Activated CD4-positive, alpha-beta T cell treated with anti-CD3 and anti-CD28 coated beads, Interleukin-2, Interleukin-6, amounts not matched to agents 100 ng/mL and 50 ng/mL, durations not matched to agents 16 hours and 8 hours (primary cell): ENCODE measurements at places on chromosomes 13 and 19.

GRCh38 chr19:2210987-2211740 lies 25.0 kb downstream of the PLEKHJ1 start:
- DNase-seq: no peak

- no peak for DNase-seq
Observed at GRCh38 chr13:76696370-76696769, 189.8 kb downstream of the KCTD12 start.

GRCh38 chr13:95176611-95177259 lies 124.5 kb downstream of the ABCC4 start:
- peak; percentile 31 for DNase-seq

DNA sequence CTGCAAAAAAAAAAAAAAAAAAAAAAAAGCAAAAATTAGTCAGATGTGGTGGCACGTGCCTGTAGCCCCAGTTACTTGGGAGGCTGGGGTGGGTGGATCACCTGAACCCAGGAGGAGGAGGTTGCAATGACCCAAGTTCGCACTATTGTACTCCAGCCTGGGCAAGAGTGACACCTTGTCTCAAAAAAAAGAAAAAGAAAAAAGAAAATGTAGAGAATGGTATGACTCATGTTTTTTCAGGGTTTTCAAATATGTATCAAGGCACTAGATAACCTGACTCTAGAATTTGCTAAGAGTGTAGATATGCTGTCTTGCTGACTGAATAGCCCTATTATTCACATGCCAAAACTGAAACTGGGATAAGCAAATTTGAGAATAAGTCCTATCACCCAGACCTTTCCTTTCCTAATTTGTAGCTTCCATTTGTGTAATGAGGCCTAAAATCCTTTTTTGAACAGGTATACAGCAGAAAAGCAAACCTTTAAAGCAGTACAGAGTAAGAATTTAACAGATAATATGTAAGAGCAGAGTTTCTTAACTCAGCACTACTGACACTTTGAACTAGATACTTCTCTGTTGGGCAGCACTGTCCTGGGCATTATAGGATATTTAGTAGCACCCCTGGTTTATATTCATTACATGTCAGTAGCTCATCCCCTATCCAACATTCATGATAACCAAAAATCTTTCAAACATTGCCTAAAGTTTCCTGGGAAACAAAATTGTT lies 108.6 kb downstream of the ELF1 start:
- DNase-seq: peak; percentile 53

GRCh38 chr13:103238441-103238840 lies 172.2 kb upstream of the SLC10A2 start:
- DNase-seq: no peak

DNA sequence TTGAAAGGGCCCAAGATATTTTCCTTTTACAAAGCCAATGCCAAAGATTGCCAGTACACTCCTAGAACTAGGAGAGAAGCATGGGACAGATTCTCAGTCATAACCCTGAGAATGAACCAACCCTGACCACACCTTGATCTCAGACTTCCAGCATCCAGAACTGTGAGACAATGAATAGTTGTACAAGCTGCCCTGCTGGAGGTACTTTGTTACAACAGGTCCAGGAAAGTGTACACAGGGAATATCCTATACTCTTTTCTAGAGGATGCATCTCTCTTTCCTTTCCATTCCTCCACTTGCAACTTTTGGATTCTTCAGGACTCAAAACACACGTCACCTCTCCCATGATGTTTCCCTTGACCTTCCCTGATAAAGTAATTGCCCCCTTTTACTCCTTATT lies 325.7 kb downstream of the RFC3 start:
- no peak for DNase-seq

- DNase-seq: peak; percentile 54
Observed at GRCh38 chr13:46831588-46832194, 34.7 kb upstream of the ESD start.

GRCh38 chr13:113845055-113845454 lies 18.8 kb downstream of the GAS6 start:
- DNase-seq: no peak

DNA sequence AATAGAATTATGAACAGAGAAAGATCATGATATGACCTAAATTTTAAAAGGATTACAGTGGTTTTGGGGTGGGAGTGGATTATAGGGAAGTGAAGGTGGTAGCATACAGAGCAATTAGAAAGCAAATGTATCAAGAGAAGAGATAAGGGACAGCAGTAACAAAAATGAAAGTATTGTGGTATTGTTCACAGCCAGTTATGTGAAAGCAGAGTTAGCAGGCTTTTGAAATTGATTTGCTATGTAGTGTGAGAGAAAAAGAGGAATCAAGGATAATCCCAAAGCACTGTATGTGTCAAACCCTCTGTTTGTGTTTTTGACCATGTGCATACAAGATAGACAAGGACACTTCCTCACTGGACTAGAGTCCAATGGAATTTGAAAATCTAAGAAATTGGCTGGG lies 1721.4 kb downstream of the PCDH9 start:
- no peak for DNase-seq

GRCh38 chr13:94182185-94182761 lies 297.2 kb downstream of the DCT start:
- DNase-seq: no peak

DNA sequence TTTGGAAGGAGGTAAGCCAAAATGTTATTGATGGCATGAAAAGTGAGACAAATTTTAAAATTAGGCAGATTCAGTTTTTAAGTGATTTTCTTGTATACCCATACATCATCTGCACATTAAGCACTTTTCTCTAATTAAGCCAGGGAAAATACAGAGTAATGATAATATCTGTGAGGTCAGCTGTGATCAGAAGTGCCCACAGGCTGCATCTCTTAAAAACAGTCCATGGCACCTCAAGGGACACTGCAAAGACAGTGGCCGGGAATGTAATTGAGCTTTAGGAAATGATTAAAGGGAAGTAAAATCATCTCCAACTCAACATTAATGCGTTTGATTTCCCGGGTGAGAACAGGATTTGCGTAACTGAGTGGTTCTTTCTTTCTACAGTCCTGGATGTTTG lies 2.0 kb downstream of the COL4A1 start:
- no peak for DNase-seq

DNA sequence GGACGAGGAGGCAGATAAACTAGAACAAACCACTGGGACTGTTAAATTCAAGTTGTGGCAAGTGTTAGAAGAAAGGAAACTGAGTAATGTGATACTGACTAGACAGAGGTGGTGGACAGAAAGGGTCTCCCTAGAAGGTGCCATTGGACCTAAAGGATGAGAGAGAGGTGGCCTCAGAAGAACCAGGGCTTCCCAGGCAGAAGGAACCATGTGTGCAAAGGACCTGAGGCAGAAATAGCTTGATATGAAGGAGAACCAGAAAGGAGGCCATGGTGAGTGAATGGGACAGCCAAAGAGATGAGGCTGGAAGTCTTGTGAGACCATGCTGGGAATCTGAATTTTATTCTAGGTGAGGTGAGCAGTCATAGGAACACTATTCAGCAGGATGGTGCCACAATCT lies 2.8 kb upstream of the SYDE1 start:
- DNase-seq: no peak

DNA sequence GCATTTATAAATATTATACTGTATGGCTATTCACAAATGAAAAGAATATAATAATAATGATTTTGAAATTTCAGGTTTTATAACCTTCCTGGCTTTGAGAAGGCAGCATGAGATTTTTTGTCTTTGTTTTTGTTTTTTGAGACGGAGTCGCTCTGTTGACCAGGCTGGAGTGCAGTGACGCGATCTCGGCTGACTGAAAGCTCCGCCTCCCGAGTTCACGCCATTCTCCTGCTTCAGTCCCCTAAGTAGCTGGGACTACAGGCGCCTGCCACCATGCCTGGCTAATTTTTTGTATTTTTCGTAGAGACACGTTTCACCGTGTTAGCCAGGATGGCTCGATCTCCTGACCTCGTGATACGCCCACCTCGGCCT lies 64.1 kb downstream of the ZNF429 start:
- no peak for DNase-seq

GRCh38 chr19:47499371-47499770 lies 15.4 kb upstream of the KPTN start:
- no peak for DNase-seq

DNA sequence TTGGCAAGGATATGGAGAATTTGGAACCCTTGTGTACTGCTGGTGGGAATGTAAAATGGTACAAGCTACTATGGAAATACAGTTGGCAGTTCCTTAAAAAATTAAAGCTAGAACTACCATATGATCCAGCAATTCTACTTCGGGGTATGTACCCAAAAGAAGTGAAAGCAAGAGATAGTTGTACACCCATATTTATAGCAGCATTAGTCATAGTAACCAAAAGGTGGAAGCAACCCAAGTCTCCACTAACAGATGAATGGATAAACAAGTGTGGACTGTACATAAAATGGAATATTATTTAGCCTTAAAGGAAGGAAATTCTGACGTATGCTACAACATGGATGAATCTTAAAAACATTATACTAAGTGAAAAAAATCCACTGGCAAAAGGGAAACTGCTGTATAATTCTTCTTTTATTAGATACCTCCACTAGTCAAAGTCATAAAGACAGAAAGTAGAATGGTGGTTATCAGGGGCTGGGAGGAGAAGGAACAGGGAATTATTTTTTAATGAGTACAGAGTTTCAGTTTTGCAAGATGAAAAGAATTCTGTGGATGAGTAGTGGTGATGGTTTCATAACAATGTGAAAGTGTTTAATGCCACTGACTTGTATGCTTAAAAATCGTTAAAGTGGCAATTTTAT lies 141.6 kb downstream of the RXFP2 start:
- DNase-seq: no peak

- DNase-seq: no peak
Observed at GRCh38 chr13:90800082-90800746, 547.3 kb upstream of the MIR17HG start.

DNA sequence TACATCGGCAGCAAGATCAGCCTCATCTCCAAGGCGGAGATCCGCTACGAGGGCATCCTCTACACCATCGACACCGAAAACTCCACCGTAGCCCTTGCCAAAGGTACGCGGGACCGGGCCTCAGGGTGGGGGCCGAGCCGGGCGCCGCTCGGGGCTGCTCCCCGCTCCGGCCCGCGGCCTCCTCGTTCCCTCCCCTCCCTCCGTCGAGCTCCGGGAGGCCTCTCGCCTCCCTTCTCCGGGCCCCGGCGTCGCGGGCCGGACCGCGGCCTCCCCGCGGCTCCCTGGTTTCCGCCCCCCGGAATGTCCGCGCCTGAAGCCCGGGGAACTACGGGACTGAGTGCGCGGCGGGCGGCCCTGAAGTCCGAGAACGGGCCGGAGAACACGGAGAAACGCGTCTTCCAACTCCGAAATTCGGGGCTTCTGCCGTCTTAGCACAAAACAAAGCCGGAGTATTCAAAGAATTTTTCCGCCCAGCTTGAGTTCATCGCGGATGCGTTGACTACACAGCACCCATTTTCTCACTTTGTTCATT lies 423 bp downstream of the LSM14A start:
- peak; percentile 30 for DNase-seq

DNA sequence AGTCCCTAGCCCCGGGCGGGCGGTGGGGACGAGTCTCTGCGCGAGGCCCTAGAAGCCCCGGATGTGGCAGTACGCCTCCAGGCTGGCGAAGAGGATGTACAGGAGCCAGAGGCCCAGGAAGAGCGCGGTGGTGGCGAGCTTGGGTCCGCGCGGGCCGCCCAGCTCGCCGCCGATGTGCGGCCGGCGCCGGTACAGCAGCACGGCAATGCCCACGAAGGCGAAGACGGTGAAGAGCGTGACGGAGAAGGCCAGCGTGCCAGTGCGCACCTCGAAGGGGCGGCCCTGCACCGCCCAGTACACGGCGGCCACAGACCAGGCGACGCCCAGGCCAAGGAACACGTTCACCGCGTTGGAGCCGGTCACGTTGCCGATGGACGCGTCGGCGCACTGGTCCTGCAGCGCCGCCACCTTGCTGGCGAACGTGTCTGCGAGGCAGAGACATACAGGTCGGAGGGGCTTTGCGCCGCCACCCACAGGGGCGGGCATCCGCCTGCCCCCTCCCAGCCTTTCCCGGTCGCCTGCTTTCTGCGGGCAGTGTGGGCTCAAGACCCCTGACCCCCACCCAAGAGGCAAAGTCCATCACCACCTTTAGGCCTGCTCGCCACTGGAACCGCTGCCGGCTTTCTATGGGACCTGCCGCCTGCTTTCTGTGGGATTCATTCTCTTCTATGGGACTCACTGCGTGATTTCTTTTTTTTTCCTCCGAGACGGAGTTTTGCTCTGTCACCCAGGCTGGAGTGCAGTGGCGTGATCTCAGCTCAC lies 10.9 kb upstream of the MEIS3 start:
- peak; percentile 44 for DNase-seq

- DNase-seq: no peak
Observed at GRCh38 chr19:18660051-18660910, 23.2 kb upstream of the CRTC1 start.

DNA sequence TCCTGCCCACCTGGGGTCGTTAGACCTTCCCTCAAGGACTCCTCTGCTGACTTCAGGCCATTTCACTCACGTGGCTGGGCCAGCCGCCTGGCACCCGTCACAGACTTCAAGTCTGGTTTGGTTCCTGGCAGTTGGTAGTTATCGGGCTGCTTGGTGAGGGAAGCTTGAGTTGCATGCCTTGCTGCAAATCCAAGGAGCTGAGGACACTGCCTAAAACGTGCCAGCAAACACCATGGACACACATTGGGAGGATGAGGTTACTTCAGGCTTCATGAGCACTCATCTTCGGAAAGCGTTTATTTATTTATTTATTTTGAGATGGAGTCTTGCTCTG lies 2.6 kb downstream of the GPI start:
- no peak for DNase-seq

- no peak for DNase-seq
Observed at GRCh38 chr13:103730407-103730806, 664.2 kb upstream of the SLC10A2 start.

- DNase-seq: no peak
Observed at GRCh38 chr19:6185093-6185834, 49.8 kb downstream of the ACSBG2 start.

- DNase-seq: peak; percentile 53
Observed at GRCh38 chr19:10271543-10272086, 695 bp downstream of the ICAM1 start.

DNA sequence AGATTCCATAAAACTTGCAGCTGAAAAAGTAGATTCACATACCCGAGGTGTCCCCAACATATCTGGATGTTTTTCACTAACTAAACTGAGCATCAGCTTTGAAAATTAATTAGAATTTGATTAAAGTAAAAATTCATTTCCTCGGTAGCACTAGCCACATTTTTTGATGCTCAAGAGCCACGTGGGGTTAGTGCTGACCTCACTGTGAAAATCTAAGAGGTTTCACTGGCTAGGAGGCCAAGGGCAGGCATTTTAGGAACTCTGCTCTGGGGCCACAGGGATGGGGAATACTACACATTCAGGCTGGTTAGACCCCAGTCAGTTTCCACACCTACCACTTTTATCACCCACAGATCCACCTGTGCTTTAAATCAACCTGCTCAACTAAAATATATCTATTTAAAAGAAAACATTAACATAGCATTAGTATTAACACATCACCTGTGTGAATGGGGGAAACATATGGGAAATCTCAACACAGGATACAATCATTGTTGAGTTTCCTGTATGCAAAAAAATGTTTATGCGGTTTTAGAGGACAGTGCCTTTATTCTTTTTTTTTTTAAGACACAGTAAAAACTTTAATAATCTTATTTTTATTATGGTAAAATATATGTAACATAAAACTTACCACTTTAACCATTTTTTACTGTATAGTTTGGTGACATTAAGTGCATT lies 45.5 kb downstream of the BRD4 start:
- no peak for DNase-seq

- DNase-seq: no peak
Observed at GRCh38 chr19:41895745-41896580, 13.0 kb downstream of the ARHGEF1 start.

GRCh38 chr19:28727480-28728159 lies 485.3 kb downstream of the UQCRFS1 start:
- DNase-seq: peak; percentile 37
